Aorta (tissue), 5 donors: ENCODE measurements at places on chromosomes 2 and 18. TPM values are rescaled to one million over a fixed set of nuclear protein-coding genes. Genes with fewer than 3 reads are reported as not detected.

GRCh38 chr2:1717113-1717512, 27.2 kb downstream of the PXDN start:
- no peaks in the 10 kb centered on the region for H3K27me3 ChIP-seq
- H3K36me3 ChIP-seq = no peaks in the 10 kb centered on the region
- H3K27ac ChIP-seq = peak overlapping the region; percentile 26
- DNase-seq = no peak

- H3K27me3 ChIP-seq = no peaks in the 10 kb centered on the region
- no peaks in the 10 kb centered on the region for H3K36me3 ChIP-seq
- no peak overlapping the region for H3K27ac ChIP-seq
- no peak overlapping the region for H3K4me3 ChIP-seq
- peaks cover 3% of the 10 kb centered on the region for H3K4me1 ChIP-seq
These were observed 394.1 kb downstream of the TRIB2 start for GRCh38 chr2:13110825-13111224.

DNA sequence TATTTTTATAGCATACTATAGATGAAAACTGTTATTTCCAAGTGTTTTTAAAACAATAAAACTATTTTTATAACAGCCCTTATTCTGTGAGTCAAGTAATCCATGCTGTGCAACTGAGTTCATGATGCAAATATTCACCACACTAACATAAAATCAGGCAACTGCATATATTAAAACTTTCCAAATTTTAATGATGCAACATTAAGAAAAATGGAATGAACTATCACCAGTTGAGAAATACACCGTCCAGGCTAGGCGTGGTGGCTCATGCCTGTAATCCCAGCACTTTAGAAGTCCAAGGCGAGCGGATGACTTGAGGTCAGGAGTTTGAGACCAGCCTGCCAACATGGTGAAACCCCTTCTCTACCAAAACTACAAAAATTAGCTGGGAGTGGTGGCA, 114.5 kb downstream of the CDH2 start:
- no peak for DNase-seq
- H3K36me3 ChIP-seq = no peaks in the 10 kb centered on the region
- H3K27me3 ChIP-seq = no peaks in the 10 kb centered on the region
- no peak overlapping the region for H3K27ac ChIP-seq
- H3K4me3 ChIP-seq = no peak overlapping the region
- H3K4me1 ChIP-seq = peaks cover 3% of the 10 kb centered on the region

GRCh38 chr2:108243566-108243965, 3.8 kb downstream of the SULT1C3 start:
- no peak overlapping the region for H3K27ac ChIP-seq
- no peaks in the 10 kb centered on the region for H3K36me3 ChIP-seq
- no peak overlapping the region for H3K4me3 ChIP-seq
- no peaks in the 10 kb centered on the region for H3K4me1 ChIP-seq

Gene GFPT1
- total RNA-seq = 95.9 TPM

Gene MOGAT1
- not detected for total RNA-seq

Gene GPAT2
- 16.2 TPM for total RNA-seq

Gene ATOH8
- total RNA-seq = 56.7 TPM

Gene MXD1
- 21.1 TPM for total RNA-seq

Gene CD8A
- 3.9 TPM for total RNA-seq

Gene TANC1
- total RNA-seq = 56.9 TPM

Gene LINC00305
- not detected for total RNA-seq
